SK-N-DZ (cell line): ENCODE measurements at places on chromosomes 3 and 15.
A peak's percentile ranks its signal among the peaks of the same experiment; 100 is the strongest.

DNA sequence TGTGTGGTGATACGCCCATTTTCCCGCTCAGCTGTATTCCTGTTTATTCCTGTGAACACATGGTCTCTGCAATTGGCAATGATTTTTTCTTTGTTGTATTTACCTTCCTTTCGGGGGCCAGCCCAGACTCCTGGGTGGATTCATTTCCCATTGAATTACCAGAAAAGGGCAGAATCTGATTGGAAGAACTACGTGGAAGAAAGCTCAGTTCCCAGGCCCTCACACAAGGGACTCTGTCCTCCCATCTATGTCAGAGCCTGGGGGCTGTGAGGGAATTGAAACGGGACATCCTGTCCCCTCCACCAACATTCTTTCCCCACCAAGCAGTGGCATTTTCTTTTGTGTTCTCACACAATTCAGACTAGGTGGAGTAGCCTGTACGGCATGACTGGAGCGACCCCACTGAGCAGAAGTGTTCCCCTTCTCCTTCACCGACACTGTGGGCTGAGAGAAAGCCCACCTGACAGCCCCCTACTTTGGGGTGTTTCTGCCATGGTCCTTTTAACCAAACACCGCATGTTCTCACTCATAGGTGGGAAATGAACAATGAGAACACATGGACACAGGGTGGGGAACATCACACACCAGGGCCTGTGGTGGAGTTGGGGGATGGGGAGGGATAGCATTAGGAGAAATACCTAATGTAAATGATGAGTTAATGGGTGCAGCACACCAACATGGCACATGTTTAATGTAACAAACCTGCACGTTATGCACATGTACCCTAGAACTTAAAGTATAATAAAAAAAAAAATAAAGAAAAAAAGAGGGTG lies 32.1 kb upstream of the RFTN1 start:
- DNase-seq = no peak

- no peak for DNase-seq
Measured at GRCh38 chr3:12148183-12148940, 10.3 kb downstream of the TIMP4 start.

DNA sequence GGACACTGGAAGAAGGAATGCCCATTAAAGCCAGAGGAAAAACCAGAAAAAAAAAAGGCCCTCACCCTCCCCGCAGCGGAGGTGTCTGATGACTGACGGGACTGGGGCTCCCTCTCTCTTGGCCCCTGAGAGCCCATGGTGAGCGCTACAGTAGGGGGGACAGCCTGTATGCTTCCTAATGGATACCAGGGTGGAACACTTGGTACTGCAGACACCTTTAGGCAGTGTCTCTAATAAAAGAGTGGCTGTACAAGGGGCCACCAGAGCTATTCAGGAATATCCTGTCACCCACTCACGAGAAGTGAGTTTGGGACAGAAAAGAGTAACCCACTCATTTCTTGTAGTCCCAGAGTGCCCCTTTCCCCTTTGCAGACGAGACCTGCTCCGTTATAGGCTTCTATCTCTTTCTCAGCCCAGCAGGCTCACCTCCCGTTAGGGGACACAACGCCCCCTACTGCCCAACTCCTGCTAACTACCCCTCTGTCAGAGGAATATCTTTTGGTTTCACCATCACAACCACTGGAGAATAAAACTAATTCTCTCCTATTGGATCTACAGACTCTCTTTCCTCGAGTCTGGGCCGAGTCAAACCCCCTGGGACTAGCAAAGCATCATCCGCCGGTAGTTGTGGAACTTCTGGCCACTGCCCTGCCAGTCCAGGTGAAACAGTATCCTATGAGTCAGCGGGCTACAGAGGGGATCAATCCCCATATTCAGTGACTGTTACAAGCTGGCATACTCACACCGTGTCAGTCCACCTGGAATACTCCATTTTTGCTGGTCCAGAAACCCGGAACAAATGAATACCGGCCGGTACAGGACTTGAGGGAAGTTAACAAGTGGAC lies 40.8 kb downstream of the ZBTB11 start:
- peak; percentile 58 for DNase-seq

- DNase-seq = no peak
Measured at GRCh38 chr15:92375057-92375456, 18.6 kb upstream of the ST8SIA2 start.

DNA sequence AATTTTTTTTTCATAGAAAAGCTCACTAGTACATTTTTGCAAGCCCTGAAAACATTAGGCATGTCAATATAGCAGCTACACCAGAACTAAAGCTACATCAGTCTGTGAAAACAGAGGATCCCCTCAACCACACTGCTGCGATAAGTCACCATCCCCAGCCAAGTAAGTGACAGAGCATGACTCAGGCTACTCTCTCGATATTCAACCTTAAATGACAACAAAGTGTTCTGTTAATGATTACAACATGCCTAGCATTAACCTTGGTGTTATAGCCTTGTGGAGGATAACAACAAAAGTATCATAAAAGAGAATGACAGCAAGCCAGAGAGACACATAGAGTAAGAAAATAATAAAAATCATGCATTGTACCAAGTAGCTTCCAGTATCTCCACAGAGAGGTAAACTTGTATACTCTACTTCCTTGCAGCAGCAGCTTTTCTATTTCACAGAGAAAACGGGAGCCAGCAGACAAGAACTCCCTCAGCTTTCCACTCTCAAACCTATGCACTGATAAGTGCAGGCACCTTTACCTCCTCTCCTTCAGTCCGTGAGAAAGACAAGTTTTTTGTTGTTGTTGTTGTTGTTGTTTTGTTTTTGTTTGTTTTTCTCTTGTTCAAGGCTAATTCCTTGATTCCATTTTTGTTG lies 76.6 kb downstream of the GBE1 start:
- no peak for DNase-seq

- DNase-seq = no peak
Measured at GRCh38 chr3:191282251-191283185, 46.7 kb upstream of the CCDC50 start.
